Activated naive CD4-positive, alpha-beta T cell treated with anti-CD3 and anti-CD28 coated beads for 36 hours (primary cell): ENCODE measurements at places on chromosomes 1 and 21. TPM values are rescaled to one million over a fixed set of nuclear protein-coding genes. Genes with fewer than 3 reads are reported as not detected.

DNA sequence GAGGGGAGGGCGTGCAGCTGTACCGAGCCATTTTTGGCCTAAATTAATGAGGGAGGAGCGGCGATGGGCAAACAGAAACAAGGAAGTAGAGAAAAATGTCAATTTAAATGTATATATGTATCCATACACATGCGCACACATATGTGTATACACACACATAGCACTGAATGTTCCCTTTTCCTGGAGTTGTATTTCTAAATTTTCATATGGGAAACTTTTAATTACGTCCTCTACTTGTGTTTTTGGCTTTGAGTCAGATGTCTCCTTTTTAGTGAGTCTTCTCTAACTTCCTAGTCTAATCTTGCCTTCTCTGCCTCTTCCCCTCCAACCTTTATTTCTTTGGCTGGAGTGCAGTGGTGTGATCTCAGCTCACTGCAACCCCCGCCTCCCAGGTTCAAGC lies 15.4 kb upstream of the CYYR1 start:
- no peak overlapping the region for H3K27ac ChIP-seq
- peaks cover 3% of the 10 kb centered on the region for H3K27me3 ChIP-seq
- H3K4me1 ChIP-seq = no peaks in the 10 kb centered on the region
- no peak overlapping the region for H3K4me3 ChIP-seq
- DNase-seq = no peak

Gene SYPL2
- 0.05 TPM for total RNA-seq

GRCh38 chr1:53478502-53478818 lies 19.3 kb downstream of the DMRTB1 start:
- DNase-seq = no peak
- no peaks in the 10 kb centered on the region for H3K4me1 ChIP-seq
- H3K27me3 ChIP-seq = no peaks in the 10 kb centered on the region
- no peak overlapping the region for H3K27ac ChIP-seq

Gene ATP1A4
- not detected for total RNA-seq

DNA sequence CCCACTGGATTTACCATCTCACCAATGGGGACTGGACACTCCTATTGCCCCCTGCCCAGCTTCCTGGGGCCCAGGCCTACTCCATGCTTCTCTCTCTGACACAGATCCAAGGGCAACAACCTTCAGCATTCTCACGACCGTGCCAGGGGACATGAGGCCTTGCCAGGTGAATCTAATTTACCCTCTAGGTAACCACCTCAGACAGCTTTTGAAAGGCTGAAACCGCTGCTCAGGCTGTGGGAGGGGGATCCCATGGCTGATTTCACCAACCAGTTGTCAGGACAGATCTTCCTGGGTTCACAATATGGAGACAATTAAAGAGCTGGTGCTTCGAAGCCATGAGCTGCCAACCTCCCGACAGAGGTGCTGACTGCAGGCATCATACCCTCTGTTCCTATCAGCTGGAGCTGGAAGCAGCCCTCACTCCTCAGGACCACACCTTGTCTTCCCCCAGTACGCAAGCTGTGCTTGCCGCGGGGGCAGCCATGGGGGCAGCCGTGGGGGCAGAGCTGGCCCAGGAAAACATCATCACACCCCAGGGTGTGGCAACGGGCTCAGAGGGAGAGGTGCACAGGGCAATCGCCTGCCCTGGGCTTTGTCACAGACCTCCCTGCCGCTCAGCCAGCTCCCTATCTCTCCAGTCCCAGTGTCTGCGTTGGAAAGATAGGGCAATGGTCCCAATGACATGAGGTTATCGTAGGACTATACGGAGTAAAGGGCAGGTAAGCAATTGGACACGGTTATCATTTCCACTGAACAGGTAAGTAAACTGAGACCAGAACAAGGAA lies 120.2 kb downstream of the DMRTB1 start:
- no peak overlapping the region for H3K4me3 ChIP-seq
- peak; percentile 2 for DNase-seq
- no peak overlapping the region for H3K27ac ChIP-seq
- no peaks in the 10 kb centered on the region for H3K27me3 ChIP-seq
- H3K36me3 ChIP-seq = no peaks in the 10 kb centered on the region
- no peaks in the 10 kb centered on the region for H3K4me1 ChIP-seq

GRCh38 chr1:37719572-37720195 lies 27.4 kb downstream of the CDCA8 start:
- no peak overlapping the region for H3K4me3 ChIP-seq
- H3K27ac ChIP-seq = no peak overlapping the region
- no peak for DNase-seq
- no peaks in the 10 kb centered on the region for H3K4me1 ChIP-seq
- no peaks in the 10 kb centered on the region for H3K36me3 ChIP-seq
